ENCODE measurements at places on chromosomes 7 and 10. TPM values are rescaled to one million over a fixed set of nuclear protein-coding genes. Genes with fewer than 3 reads are reported as not detected.

DNA sequence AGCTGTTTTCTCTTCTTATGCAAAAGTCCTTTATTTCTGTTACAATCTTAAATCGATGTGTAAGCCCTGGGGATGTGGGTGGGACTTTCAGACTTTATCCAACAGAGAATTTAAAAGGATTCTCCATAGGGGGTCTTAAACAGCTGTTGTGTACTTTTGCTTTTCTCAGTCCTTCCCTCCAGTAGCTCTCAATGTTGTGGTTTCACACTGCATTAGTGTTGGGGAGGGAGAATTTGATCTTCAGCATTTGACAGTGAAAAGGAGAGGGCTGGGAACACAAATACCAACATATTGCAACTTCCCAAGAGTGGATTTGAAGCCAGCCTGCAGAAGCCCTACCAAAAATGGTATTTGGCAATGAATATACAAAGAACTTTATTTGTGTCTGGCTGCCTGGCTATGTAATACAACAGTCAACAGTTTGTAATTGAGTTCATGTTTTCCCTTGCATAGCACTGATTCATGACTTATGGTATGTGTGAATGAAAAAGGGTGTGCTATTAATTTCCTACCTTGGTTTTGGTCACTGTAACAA lies 80.1 kb upstream of the CAPZA2 start:
- no peak for DNase-seq

DNA sequence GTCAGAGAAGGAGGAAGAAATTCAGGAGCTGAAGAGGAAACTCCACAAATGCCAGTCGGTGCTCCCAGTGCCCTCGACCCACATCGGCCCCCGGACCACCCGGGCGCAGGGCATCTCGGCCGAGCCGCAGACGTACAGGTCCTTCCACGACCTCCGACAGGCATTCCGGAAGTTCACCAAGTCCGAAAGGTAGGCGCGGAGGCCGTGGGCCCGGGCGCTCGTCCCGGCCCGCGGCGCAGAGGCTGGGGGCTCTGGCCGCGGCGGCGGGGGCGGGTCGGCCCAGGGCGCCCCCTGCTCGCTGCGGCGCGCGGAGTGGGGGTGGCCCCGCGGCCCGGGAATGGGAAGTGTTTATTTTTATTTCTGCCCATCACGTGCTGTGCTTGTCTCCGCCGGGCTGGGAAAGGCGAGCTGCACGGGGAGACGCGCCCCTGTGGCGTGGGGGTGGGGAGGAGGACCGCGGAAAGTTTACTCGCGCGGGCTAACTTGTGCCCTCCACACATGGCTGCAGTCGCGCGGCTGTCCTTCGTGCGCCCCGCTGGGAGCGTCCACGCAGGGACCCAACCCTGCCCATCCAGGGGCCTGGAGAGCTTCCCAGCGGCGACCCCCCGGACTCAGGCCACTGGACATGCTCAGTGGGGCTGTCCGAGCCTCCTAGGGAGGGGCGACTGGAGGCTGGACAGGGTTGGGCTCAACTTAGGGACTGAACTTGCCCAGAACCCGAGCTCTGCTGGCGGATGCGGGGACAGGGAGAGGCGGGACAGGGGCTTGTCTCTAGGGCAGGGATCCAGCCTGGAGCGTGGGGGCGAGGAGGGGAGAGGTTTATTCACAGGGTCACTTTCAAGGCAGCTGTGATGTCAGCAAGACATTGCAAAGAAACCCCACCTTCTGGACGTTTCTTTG lies 82.6 kb upstream of the PRKG1 start:
- DNase-seq: no peak

DNA sequence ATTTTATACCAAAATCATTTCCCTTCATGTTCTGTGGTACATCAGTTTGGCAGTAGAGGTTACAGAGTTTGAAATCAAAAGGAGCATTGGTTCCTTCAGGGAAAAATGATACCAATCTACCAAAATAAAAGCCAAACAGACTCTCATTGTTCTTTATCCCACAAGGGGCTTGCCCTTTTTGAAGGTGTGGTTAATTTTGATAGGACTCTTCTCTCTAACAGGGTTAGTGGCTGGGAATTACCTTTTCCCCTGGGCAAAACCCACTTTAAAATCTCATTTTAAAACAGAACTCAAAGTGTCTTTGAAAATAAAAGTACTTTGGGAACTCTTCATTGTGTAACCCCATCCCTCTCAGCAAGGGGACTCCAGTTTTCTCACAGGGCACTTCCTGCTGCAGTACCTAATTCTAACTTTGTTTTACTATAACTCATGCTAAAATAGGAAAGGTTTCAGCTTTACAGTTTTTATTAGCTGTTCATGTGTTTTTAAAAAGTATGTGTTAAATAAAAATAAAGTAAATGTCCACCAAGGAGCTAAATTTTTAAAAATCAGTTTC lies 30.6 kb downstream of the SMNDC1 start:
- DNase-seq: no peak

DNA sequence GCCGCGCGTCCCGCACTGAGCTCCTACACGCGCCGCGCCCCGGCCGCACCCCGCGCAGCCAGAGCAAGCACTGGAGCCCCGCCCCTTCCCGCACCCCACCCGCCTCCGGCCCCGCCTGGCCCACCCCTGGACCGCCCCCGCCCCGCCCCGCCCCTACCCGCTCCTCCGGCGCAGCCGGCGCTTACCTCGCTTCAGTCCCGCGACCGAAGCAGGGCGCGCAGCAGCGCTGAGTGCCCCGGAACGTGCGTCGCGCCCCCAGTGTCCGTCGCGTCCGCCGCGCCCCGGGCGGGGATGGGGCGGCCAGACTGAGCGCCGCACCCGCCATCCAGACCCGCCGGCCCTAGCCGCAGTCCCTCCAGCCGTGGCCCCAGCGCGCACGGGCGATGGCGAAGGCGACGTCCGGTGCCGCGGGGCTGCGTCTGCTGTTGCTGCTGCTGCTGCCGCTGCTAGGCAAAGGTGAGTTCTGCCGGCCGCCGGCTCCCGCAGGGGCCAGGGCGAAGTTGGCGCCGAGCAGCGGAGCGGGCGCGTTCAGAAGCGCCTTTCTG lies at the start of gene RET:
Gene RET (plus strand): TSS at position 194 of the 545 bp plus-strand sequence. CDS start 190 bp downstream, at position 384.
- DNase-seq: no peak

- DNase-seq: no peak
These were observed 60.7 kb downstream of the R3HCC1L start for GRCh38 chr10:98195120-98195519.

DNA sequence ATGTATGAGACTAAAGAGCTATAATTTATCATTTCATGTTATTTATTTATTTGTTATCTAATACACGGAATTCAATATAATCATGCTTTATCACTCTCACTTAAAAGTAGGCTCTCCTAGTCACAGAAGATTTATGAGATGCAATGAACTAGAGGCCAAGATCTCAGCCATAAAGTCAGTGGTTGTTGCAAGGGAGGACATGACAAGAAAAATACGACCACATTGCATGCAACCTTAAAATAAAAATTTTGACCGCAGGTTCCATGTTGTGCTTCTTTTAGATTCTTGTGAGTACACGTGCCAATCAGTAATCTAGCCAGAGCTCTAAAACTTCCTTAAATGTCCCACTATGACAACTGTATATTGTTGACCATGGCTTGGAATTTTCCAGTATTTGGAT lies 75.9 kb upstream of the SP8 start:
- no peak for DNase-seq

DNA sequence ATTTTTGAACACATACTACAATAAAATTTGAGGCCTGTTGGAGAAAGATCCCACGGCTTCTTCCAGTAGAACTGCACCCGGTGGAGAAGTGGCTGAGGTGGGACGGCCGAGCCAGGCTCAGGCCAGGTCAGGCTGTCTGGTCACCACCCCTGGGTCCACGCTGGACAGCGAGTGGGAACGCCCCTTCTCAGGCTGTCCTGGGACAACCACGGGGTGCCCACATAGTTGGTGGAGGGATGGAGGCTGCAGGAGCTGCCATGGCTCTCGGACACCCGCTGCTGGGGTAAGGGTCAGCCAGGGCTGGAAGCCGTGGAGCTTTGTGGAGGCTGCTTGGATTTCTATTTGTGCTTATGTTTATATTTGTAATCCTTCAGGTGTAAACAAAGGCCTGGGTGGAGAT lies 206.5 kb downstream of the DNAJB6 start:
- DNase-seq: no peak

DNA sequence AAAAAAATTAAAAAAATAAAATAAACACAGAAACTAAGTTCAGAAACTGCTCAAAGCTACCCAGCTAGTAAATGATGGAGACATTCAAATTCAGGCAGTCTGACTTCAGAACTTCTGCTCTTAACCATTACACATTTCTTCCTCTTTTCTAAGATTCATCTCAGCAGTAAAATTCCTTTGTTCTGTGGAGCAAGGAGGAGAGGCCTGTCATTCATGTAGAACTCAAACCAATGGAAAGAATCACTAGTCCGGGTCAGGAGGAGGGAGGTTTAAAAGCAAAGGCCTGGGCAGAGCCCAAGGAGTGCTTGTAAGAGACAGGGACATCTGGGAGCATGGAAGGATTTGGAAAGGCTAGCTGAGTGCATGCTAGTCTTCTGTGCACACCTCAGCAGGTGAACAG lies 37.9 kb upstream of the DNAJB12 start:
- DNase-seq: no peak

DNA sequence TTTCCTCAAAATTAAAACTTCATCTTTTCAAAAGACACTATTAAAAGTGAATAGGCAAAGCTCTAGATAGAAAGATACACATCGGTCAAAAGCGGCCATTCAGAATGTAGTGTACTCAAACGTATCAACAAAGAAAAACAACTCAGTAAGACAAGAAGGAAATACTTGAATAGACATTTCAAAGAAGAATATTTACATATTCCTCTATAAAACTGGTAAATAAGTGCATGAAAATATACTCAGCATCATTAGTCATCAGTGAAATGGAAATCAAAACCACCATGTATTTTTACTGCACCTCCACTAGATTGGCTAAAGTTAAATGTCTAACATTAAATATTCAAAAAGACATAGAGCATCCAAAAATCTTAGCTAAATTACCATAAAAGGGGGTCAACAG lies 551.1 kb upstream of the SORCS1 start:
- DNase-seq: no peak

- DNase-seq: no peak
These were observed 67.9 kb upstream of the COL13A1 start for GRCh38 chr10:69733791-69734261.

GRCh38 chr7:92782236-92782635 lies 54.1 kb downstream of the CDK6 start:
- DNase-seq: no peak

- DNase-seq: peak; percentile 46
These were observed 8.0 kb downstream of the KLF6 start for GRCh38 chr10:3776796-3777571.

- DNase-seq: no peak
These were observed 69.4 kb downstream of the VOPP1 start for GRCh38 chr7:55502858-55503440.

The MTURN gene
- total RNA-seq: 91.0 TPM

The KCNIP2 gene
- 2.9 TPM for total RNA-seq

The SEMA3C gene
- total RNA-seq: 0.26 TPM

The TAS2R60 gene
- 0.80 TPM for total RNA-seq

All from T-helper 17 cell (primary cell).